ENCODE measurements at places on chromosomes 11 and 22. TPM values are rescaled to one million over a fixed set of nuclear protein-coding genes. Genes with fewer than 3 reads are reported as not detected.

DNA sequence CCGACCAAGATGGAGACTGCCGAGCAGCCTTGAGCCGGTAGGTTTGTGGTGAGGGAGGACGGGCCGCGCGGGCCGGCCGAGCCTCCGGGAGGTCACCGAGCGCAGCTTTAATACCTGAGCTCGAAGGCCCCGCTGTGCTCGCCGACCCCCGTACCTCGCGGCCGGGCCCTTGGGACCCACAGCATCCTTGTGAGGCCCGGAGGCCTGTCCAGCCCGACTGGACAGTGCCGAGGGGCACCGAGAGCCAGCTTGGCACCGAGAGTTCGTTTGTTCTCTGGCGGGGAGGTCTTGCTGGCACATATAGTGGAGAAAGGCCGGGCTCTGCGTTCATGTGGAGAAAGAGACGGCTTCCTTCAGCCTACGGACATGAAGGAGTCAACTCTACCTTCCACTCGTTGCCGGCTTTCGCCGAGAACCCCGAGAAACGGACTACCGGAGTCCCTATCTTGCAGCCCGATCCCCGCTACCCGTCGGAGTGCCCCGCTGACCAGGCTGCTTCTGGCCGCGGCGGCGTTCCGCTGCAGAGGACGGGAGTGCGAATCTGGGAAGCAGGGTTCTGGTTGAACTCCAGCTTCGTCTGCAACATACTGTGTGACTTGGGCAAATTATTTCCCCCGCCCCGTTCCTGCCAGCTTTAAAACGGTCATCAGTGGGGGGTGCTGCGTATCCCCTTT, 349 bp downstream of the TSSC4 start:
- no peak for DNase-seq

DNA sequence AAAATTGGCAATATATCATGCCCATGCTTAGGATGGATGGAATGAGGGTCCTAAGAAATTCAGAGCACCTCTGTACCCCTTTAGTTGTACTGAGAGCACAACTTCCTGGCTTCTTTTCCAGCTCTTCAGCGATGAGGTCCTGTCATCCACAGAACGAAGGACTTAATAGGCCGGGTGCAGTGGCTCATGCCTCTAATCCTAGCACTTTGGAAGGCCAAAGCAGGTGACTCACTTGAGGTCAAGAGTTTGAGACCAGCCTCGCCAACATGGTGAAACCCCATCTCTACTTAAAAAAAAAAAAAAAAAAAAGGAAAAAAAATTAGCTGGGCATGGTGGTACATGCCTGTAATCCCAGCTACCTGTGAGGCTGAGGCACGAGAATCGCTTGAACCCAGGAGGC, 125.3 kb upstream of the BMAL1 start:
- no peak for DNase-seq

GRCh38 chr11:76152741-76153570, 53.3 kb downstream of the WNT11 start:
- DNase-seq: no peak

GRCh38 chr11:105392556-105392955, 217.3 kb upstream of the GRIA4 start:
- no peak for DNase-seq

DNA sequence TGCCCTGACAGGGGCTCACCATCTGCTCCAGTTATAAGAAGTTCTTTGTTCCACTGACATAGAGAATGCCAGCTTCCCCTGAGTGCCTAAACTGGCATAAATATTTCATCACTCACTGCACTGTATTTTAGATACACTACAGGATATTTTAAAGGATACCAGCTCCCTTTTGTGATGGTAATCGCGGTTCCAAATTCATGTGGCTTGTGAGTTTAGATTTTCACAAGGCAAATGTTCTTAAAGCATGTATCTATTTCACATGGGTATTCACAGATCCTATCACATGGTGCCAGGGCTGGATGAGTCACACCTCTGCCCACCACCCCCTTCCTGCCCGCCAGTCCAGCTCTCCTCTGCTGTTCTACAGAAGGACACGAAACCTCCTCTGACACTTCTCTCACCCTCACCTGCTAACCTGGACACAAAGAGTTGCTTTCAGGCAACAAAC, 105.5 kb downstream of the KCNC1 start:
- no peak for DNase-seq

GRCh38 chr11:80502511-80502910, 1061.7 kb upstream of the TENM4 start:
- no peak for DNase-seq

DNA sequence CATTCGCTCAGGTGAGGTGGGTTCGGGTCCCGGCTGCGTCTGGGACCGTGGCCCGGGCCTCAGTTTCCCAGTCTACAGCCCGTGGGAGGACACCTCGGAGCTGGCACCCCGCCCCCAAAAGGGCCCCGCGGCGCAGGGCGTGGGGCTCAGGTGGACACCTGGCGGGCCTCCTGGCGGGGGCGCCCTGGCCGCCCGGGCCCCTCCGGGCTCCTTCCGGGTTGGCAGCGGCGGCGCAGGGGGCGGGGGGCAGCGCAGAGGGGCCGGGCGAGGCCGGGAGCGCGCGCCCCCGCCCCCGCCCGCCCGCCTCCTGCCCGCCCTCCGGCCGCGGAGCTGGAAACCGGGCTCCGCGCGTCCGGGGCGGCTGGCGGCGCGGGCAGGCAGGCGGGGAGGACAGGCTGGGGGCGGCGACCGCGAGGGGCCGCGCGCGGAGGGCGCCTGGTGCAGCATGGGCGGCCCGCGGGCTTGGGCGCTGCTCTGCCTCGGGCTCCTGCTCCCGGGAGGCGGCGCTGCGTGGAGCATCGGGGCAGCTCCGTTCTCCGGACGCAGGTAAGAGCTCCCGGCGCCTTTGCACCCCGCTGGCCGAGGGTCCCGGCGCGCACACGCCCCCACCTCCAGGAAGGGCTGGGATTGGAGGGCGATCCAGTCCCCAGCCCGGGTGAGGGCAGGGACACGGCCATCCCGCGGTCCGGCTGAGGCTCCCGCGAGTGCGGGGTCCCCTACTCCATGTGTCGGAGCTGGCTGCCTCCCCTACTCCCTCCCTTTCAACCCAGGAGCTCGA, at the start of gene EMID1:
TSS of gene EMID1 (plus strand) at position 303 of the 778 bp plus-strand sequence. CDS start at position 446, 143 bp downstream.
- peak; percentile 16 for DNase-seq

DNA sequence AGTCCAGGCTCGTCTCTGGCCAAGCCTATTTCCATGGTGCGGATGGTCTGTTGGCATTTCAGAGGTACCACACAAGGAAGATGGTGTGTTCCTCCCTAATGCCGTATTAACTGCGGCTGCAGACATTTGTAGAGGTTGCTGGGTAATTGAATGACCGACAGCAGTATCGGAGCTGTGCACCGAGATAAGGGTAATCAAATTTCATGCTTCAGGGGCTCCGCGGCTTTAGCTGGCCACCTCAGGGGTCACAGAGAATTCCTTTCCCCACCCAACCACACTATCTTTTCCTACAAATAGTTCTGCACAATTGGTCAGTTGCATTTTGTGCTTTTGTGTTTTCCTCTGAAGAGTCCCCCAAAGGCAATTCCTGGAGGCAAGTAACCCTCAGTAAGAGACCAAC, 297.4 kb downstream of the OPCML start:
- no peak for DNase-seq

- no peak for DNase-seq
Measured at GRCh38 chr11:10428453-10428852, 26.6 kb upstream of the AMPD3 start.

- DNase-seq: peak; percentile 85
Measured at GRCh38 chr11:95231881-95232605, 1.0 kb upstream of the SESN3 start.

- DNase-seq: no peak
Measured at GRCh38 chr11:13954591-13954990, 7.9 kb upstream of the SPON1 start.

DNA sequence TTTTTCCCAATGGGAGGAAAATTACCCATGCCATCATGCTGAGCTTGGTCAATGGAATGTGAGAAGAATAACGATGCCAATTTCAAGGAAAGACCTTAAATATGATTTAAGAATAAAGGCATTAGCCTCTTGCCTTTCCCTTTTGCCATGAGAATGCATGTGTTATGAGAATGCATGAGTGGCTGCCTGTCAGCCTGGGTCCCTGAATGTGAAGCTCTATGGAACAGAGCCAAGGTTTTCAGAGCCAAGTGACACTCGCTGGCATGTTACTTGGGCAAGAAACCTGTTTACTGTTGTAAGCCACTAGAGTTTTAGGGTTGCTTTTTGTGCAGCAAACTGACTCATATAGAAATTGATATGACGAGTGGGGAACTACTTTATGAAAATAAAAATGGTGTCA, 75.7 kb downstream of the JRKL start:
- DNase-seq: no peak

DNA sequence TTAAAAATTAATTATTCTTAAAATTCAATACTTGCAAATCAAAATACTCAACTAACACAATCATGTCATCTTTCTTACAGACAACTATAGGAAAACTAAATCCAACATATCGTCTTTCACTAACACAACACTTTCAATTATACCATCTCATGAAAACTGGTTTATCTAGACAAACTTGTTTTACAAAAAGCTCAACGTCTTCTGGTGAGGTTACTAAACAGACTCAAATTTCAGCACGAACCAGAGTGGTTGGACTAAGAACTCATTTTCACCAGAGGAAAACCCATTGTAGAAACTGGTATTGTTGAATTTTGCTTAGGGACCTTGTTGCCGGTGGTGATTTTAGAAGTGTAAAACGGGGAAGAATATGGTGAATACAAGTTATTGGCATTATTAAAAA, 52.2 kb downstream of the NUP98 start:
- DNase-seq: no peak

DNA sequence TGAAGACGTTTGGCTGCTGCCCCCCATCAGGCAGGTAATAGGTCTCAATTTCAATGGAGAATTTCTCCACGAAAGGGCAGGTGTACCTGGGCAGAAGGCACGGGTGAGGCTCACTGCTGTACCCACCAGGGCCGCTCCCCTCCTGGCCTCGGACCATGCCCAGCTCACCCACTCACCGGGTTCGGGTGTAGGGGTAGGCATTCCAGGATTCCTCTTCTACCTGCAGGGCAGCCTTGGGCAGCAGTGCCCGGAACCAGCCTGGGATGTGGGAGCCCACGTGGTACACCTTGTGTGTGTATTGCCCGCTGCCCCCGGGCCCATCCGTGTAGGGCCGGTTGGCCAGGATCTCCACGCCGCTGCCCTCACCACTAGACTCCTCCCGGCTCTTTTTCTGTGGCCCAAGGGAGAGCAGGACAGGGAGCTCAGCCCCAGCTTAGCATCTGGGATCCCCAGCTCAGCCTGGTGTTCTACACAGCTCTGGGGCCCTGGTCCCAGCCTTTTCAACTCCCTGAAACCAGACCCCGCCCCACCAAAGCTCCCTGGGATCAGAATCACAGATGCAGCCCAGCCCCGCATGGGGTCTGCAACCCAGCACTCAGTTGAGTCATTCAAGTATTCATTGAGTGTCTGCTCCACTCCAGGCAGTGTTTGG, 2.7 kb downstream of the PITPNM1 start:
- no peak for DNase-seq

MS4A15 gene
- total RNA-seq: not detected

MRGPRX3 gene
- not detected for total RNA-seq

PIH1D2 gene
- 0.36 TPM for total RNA-seq

OR6M1 gene
- not detected for total RNA-seq

HBG2 gene
- total RNA-seq: not detected

MIAT gene
- total RNA-seq: 52.3 TPM

CREB3L1 gene
- total RNA-seq: not detected
